ENCODE measurements at places on chromosomes 1 and 21.

- DNase-seq: no peak
Measured at GRCh38 chr1:99648107-99648506, 2.2 kb downstream of the PALMD start.

- DNase-seq: peak; percentile 3
Measured at GRCh38 chr1:239719642-239720258, 333.4 kb downstream of the CHRM3 start.

- peak; percentile 45 for DNase-seq
Measured at GRCh38 chr1:3625151-3625907, 514 bp downstream of the TPRG1L start.

- DNase-seq: no peak
Measured at GRCh38 chr1:81029266-81029665, 771.5 kb upstream of the ADGRL2 start.

GRCh38 chr21:33070998-33071769, 1.2 kb downstream of the OLIG1 start:
- no peak for DNase-seq

GRCh38 chr1:65258106-65258505, 51.2 kb upstream of the DNAJC6 start:
- no peak for DNase-seq

Data from effector CD8-positive, alpha-beta T cell (primary cell).